Neural crest cell (in vitro differentiated cells): ENCODE measurements at places on chromosomes 7 and 10.

GRCh38 chr10:42868530-42868929, 85.9 kb downstream of the BMS1 start:
- no peak for DNase-seq

GRCh38 chr10:17233286-17233991, 5.4 kb downstream of the VIM start:
- DNase-seq, result no peak

- peak; percentile 56 for DNase-seq
Observed at GRCh38 chr7:20172736-20173334, 44.3 kb downstream of the MACC1 start.

DNA sequence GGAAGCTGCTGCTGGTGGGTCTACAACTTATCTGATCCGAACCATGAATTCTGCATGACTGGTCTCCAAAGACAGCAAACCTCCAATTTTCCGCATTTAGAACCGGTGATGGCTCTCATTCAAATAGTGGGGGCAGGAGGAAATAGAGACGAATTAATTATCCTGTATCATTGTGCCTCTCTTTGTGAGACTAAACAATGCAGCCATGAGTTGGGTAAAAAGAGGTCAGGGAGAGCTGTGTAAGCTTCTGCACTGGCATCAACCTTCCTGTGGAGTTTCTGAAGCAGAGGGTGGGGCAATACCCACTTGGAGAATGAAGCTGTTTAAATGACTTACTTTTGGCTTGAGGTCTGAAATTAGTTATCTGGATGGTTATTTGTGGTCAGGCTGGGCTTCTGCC, 266.4 kb downstream of the SORCS3 start:
- DNase-seq, result no peak

GRCh38 chr10:121032460-121032859, 181.3 kb downstream of the WDR11 start:
- no peak for DNase-seq

- DNase-seq, result no peak
Observed at GRCh38 chr10:93437946-93438612, 44.1 kb downstream of the MYOF start.

DNA sequence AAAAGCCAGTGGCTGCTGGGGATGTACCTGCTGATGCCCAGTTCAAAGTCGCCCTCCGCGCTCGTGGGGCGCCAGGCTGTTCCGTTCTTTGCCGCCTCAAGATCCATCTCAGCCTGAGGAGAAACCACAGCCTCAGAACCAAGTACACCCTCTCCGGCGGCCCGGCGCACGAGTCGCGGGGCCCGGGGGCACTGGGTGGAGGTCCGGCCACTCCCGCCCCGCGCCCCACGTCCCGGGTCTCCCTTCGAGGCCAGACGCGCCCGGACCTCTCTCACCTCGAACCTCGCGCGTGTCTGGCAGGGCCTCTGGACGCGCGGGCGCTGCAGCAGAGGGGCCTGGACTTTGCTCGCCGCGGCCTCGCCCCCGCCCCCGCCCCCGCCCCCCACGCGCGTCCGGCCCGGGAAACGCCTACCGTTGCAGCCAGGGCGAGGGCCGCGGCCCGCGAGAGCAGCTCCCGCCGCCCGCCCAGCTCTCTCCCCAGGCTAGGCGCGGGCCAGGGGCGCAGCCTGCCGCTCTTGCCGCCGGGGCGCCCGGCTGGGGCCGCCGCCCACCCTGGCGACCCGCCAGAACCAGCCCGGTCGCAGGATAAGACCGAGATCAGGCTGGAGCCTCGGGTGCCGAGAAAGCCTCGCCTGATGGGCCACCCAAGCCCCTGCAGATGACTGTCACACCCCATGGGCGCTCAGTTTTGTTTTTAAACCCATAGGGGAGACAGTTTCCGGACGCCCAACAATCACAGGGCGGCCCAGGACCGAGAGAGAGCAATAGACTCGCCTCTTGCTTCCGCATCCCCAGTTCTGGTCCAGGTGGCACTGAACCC, at the start of gene ABCB4:
TSS of gene ABCB4 (minus strand) at position 322 of the 820 bp plus-strand sequence. CDS start at position 107, 215 bp downstream.
- peak; percentile 29 for DNase-seq

DNA sequence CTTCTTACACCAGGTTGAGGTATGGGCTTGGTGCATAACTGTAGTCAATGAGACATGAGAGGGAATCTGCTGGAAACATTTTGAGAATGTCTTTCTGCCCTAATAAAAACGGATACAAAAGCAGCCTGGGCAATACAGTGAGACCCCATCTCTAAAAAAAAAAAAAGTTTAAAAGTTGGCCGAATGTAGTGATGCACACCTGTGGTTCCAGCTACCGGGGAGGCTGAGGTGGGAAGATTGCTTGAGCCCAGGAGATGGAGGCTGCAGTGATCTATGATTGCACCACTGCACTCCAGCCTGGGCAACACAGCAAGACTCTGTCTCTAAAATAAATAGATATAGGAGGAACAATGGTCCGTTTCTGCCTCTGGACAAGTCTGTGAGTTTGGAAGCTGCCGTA, 81.5 kb upstream of the FAM171A1 start:
- no peak for DNase-seq

- no peak for DNase-seq
Observed at GRCh38 chr7:19811386-19811785, 38.0 kb upstream of the TMEM196 start.

- no peak for DNase-seq
Observed at GRCh38 chr10:93026072-93026471, 34.5 kb upstream of the CYP26C1 start.

GRCh38 chr10:77074104-77074624, 563.4 kb downstream of the KCNMA1 start:
- no peak for DNase-seq

- DNase-seq, result no peak
Observed at GRCh38 chr7:66377045-66377444, 171.9 kb downstream of the TPST1 start.

GRCh38 chr10:24652381-24652957, 71.2 kb downstream of the ARHGAP21 start:
- no peak for DNase-seq

DNA sequence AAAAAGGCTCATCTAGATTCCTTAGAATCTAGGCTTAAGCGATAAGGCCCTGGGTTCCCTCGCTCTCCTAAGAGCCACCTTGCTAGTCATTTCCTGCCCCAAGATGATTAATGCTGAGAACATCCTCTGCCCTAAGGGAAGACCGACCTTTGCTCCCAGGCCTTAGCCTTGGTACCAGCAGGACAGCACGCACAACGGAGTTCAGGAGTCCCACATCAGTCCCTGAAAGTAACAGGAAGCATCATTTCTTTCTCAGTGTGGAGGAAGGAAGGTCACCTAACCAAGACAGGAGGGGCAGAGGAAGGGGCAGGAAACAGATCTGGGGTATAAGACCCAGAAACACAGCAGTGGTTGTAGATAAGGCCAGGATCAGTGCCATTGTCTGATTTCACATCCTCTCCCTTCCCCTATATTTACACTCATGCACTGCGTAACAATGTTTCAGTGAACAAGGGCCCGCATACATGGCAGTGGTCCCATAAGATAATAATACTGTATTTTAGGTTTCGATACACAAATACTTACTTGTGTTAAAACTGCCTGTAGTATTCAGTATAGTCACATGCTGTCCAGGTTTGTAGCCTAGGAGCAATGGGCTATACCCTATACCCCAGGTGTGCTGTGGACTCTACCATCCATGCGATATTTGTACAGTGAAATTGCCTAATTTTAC, 8.1 kb upstream of the FAM107B start:
- no peak for DNase-seq

- no peak for DNase-seq
Observed at GRCh38 chr7:24836084-24836483, 78.8 kb upstream of the GSDME start.

DNA sequence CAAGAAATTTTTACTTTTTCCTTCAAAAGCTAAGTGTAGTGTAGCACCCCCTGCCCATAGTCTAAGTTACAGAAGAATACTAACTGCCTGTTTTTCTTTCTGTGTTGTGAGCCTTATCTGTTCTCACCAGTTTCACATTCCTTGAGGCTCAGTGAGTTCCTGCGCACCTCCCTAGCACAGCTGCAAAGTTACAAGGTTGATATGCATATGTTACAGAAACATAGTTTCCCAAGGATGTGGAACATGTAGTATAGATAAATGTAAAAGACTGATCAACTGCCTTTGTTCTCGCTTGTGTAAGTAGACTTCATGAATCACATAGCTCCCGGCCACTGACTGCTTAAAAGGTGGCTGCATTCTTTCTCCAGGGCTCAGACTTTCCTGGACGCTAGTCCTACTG, 6.7 kb upstream of the ZNF33B start:
- DNase-seq, result no peak
